ENCODE measurements at places on chromosomes 5 and 9.
A peak's percentile ranks its signal among the peaks of the same experiment; 100 is the strongest.

DNA sequence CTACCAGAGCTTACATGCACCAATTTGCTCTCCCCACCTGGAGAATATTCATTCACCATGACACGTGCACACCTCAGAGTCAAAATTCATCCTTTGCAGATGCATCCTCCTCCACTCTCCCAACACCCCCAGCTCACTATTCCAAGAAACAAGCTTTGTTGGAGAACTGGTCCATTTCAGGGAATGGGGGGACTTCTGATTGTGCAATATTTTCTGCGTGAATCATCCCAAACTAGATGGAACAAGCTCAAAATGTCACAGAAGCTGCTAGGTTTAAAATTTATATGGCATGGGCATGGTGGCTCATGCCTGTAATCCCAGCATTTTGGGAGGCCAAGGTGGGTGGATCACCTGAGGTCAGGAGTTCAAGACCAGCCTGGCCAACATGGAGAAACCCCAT is 3.6 kb downstream of the GLDC start:
- DNase-seq, result no peak

DNA sequence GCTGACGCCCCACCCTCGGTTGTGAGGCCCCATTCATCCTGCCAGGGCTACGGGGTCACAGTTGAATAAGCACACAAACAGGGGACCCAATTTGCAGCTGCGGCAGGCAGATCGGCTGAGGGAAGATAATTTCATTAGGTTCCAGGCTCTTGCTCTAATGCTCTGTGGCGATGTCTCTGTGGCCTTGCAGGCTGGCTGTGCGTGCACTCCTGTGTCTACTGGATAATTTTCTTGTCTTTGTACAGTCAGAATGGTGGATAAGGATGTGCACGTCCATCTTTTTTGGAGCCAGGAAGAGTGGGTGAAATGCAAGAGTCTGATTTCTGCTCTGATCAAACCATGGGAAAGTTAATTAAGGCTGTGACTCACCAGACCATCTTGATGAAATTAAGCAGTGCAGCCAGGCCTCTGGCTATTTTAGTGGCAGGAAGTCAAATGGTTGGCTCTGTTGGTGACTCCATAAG is 39.2 kb downstream of the NSG2 start:
- no peak for DNase-seq

GRCh38 chr5:95975703-95976102 is 14.1 kb upstream of the ELL2 start:
- no peak for DNase-seq

GRCh38 chr9:137095664-137096517 is 9.1 kb downstream of the MAN1B1 start:
- DNase-seq, result no peak

GRCh38 chr5:181217111-181217802 is 5.8 kb upstream of the TRIM41 start:
- peak; percentile 85 for DNase-seq
